CD4-positive, alpha-beta T cell treated with Interleukin-10 for 1 hour (primary cell): ENCODE measurements at places on chromosomes 12 and 14.

DNA sequence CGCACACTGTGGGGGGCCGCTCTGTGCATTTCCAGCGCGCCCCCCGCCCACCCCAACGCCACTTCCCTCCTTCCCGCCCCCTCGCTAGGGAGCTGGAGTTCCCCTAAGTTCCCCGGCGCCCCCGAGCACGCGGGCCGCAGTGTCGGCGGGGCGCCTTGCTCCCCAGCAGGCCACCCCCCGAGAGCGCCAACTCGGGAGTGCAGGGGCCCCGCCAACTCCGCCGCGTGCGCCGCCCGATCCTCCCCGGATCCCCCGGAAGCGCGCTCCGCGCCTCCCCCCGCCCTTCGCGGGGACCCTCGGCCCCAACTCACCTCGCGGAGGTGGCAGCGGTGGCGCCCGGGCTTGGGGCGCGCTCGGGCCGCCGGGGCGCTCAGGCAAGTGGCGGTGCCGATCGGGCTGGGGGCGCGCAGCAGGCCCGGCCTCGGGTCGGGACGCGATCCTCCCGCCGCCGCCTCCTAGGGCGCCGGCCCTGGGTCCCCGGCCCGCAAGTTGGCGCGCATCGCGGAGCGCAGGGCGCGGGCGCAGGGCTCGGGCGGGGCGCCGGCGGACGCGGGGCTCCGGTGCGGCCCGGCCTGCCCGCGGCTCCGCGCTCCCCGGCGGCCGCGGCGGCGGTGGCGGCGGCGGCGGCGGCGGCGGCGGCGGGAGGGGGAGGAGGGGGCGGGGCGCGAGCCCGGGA, at the start of gene NCOR2:
Gene NCOR2 (minus strand): TSS at position 616 of the 676 bp plus-strand sequence. CDS start 72,361 bp downstream, outside the sequence.
- peak; percentile 54 for DNase-seq

DNA sequence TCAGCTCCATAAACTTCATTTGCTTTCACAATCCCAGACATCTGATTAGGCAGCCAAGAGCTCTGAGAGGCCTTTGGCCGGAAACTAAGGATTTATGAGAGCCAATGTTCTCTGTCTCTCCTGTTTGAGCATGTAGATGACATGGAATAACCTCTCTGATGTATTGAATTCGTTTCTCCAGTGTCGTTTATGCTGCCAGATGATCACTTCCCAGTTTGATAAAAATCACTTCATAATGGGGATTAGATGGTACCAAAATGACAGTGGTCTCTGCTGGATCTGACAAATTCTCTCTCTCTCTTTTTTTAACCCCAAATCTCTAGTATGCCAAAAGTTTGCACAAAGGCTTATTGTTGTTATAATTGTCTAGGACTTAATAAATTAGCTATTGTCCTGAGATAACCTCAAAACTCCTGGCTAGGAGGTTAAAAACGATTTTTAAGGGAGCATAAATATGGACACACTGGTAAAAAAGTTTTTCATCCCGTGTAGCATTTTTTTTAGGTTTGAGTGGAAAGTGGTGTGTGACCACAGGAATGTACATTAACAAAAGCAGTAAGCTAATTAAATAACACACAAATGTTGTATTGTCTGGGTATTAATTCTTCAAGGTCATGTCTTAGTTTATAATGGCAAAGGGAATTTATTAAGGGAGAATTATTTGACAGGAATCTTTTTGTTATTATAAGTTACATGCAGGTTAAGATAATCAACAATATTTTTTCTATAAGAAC, 82.6 kb upstream of the USP44 start:
- DNase-seq, result no peak

DNA sequence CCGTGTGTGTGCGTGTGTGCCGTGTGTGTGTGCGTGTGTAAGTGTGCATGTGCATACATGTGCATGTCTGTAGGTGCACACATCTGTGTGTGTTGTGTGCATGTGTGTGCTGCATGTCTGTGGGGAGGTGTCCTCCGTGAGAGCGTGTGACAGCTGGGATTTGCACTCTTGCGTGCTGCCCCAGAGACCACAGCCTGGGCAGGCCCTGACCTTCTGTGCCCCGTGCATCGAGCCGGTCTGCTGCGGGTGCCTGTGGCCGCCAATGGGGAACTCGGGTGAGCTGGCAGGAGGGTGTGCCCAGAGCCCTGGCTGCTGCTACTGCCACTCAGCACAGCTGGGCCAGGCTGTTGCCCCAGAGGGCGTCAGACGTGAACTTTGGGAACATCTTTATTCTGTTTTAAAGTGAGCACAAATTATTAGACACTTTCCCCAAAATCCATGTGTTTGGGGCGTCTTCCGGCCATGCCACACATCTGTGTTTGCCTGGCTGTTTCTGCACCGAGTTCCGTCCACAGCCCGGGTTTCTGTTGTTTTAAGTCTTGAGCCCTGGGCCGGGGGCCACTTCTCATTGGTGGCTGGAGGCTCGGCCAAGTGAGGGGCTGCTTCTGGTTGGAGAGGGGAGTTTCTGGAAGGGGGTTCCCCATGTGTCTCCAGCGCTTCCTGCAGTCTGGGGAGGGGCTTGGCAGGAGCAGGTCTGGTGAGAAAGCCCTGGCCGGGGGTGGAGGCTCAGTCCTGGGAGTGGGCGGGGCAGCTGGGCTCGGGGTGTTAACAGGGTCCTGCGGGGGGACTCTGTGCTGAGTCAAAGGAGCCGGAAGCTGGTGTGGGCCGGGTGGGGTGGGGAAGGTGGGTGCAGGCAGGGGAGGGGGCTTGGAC, 7.6 kb downstream of the CEP170B start:
- DNase-seq, result no peak

DNA sequence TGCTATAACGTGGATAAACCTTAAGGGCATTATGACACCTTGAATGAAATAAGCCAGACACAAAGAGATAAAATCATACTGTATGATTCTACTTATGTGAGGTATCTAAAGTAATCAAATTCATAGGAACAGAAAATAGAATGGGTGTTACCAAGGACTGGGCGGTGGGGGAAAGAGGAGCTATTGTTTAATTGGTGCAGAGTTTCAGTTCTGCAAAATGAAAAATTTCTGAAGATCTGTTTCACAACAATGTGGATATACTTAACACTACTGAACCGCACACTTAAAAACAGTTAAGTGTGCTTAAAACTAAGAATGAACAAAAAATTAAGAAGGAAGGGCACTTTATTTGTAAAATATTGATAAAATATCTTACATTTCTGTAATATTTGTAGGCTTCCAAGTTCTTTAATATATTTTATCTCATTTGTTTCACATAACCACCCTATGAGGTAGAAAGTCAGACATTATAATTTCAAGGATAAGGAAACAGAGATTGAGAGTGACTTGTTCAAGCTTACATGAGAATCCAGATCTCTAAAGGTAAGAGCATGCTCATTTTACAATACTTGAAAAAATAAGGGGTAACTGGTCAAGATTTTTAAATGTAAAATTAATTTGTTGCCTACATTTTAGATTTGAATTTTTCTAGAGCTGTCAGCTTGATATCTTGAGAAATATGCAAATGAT, 14.9 kb downstream of the LTA4H start:
- DNase-seq, result no peak

- no peak for DNase-seq
Measured at GRCh38 chr12:20099395-20100183, 268.7 kb upstream of the PDE3A start.

- no peak for DNase-seq
Measured at GRCh38 chr14:49598189-49598484, 603 bp upstream of the LRR1 start.

DNA sequence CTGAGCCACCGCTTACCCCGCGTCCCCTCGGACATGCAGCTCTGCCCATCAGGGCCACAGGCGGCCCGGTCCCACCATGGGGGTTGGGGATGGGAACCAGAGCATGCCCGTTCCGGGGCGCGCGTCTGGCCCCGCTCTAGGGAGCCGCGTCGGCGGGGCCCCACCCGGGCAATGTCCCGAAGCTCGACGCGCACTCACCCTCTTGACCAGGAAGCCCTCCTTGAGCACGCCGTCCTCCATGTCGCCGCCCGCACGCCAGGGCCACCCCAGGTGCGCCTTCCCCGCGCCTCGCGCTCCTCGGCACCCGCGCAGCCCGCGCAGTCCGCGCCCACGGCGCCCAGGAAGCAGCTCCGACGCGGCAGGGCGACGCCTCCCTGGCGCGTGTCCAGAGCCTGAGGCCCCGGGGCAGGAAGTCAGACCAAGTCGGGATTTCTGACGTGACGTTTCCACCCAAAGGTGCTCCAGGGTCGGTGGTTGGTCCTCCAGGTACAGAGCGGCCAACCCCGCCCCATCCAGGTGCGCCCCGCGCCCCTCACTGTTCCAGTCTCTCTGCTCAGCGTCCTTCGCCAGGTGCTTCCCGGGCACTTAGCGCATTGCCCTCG, at the start of gene PLEK2:
Gene PLEK2 (minus strand): TSS at position 346 of the 602 bp plus-strand sequence. CDS start 106 bp downstream, at position 240.
- peak; percentile 58 for DNase-seq

DNA sequence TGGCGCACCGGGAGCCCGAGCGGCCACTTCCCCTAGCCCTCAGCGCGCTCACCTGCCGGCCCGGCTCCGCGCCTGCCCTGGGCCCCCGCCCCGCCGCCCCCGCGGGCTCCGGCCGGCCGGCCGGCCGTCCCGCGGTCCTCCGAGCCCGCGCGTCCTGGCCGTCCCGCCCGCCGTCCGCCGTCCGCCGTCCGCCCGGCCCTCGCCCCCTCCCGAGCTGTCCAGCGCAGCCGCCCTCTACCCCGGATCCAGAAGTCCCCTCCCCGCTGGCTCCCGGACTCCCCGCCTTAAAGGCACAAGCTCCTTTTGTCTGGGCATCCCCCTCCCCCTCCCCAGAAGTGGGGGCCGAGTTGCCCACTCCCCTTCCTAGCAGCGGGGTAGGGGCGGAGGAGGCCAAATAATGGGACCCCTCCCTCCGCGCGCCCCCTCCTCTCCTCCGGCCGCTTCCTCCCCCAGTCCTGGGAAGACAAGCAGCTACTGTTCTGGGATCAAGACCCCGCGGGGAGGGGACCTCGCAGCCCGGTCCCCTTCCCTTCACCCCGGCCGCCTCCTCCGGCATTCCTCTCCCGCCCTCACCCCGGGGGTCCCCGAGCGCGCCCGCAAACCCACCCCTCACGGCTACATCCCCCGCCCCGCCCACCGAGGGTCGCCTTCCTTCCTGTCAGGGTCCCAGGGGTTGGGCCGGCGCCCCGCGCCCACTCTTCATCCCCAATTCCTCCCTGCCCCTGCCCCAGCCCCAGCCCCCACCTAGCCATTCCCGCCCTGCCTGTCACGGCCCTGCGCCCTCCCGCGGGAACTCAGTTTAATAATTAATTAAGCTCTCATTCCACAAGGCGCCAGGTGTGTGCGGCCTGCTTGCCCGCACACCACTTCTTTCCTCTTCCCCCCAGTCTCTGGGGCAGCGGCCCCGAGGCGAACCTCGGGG, at the start of gene ADCY6:
Gene ADCY6 (minus strand): TSS at position 236 of the 922 bp plus-strand sequence. CDS start 5,655 bp downstream, outside the sequence.
- no peak for DNase-seq

DNA sequence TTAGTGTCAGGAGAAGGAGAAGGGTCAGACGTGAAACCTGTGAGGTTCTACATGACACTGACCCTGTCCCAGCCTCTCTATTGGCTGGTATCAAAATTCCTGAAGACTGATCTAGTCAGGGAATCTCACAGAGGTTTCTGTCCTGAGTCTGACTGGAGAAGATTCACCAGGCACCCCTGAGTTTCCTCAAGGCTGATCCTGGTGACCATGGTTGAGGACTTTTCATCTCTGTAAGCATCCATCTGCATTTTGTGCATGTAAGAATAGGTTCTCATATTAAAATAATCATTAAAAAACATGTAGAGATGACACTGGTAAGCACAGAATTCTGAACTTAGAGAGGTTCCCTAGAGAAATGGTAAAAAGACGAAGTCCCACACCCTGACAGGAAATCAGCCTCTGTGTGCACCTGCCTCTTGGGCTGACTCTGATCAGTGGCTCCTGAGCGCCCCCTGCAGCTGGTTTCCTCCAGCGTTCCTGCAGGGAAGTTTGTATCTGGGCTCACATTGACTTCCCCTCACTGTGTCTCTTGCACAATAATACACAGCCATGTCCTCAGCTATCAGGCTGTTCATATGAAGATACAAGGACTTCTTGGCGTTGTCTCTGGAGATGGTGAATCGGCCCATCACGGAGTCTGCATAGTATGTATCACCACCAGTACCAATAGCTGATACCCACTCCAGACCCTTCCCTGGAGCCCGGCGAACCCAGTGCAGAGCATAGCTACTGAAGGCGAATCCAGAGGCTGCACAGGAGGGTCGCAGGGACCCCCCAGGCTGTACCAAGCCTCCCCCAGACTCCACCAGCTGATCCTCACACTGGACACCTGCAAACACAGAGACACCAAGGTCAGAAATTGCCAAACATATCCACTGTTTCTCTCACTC, 991.9 kb downstream of the TMEM121 start:
- DNase-seq, result peak; percentile 83

DNA sequence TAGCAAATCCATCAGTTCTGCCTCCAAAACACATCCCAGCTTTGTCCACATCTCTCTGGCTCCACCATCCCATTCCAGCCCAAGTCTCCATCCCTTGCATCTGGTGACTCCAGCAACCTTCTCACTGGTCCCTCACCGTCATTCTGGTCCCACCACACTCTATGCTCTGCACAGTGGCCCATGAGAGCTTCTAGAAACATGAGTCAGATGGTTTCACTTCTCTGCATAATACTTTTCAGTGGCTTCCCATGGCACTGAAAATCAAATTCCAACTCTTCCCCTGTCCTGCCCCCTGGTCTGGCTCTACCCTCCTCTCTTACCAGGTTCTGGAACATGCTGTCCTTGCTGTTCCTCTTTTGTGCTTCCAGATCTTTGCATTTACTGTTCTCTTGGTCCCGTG, 17.2 kb upstream of the C12orf76 start:
- DNase-seq, result no peak

DNA sequence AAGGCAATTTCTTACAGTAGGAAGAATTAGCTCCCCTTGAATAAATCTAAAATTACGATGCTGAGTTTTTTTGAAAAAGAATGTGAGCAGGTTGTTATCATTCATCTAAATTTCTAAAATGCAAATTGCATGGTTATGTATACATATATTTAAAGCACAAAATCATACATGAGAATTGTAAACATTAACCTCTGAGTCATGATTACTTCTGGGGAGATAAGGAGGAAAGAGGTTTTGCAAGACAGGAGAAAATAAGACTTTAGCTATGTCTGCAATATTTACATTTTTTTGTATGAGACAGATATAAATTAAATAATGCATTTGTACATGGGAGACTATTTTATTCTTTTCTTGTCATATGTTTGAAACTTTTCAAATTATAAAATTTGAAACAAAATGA, 72.2 kb downstream of the TSPAN8 start:
- DNase-seq, result no peak

- DNase-seq, result no peak
Measured at GRCh38 chr12:46133751-46134150, 135.1 kb downstream of the SLC38A1 start.

- DNase-seq, result no peak
Measured at GRCh38 chr14:100617410-100618317, 30.4 kb upstream of the BEGAIN start.

GRCh38 chr12:29204521-29204920, 55.4 kb downstream of the FAR2 start:
- DNase-seq, result no peak

GRCh38 chr14:31590206-31590605, 29.0 kb downstream of the NUBPL start:
- no peak for DNase-seq

DNA sequence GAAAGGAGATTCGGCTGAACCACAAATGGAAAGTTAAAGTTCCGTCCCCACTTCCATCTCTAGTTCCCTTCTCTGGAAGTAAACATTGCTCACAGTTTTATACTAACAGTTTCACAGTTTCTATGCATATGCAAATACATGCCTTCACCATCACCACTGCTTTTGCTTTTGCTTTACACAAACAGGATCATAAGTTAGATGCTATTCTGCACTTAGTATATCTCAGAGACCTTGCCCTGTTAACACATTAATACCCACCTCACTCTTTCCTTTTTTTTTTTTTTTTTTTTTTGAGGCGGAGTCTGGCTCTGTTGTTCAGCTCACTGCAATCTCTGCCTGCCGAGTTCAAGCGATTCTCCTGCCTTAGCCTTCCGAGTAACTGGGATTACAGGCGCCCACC, 890 bp downstream of the TEP1 start:
- DNase-seq, result peak; percentile 41

- no peak for DNase-seq
Measured at GRCh38 chr12:131089531-131090273, 136.0 kb downstream of the ADGRD1 start.
